ENCODE measurements at places on chromosomes 3 and 15.
A peak's percentile ranks its signal among the peaks of the same experiment; 100 is the strongest.

DNA sequence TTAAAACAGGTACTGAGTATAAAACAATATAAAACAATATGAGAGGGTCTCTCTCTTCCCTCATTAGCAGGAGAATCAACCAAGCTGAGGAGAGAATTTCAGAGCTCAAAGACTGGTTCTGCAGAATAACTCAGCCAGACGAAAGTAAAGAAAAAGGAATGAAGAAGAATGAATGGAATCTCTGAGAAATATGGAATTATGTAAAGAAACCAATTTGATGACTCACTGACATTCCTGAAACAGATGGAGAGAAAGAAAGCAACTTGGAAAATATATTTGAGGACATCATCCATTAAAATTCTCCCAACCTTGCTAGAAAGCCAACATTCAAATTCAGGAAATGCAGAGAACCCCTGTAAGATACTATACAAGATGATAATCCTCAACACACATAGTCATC lies 630.9 kb downstream of the PYDC2 start:
- DNase-seq = no peak

GRCh38 chr3:99825004-99825640 lies 7.5 kb downstream of the CMSS1 start:
- DNase-seq = no peak

DNA sequence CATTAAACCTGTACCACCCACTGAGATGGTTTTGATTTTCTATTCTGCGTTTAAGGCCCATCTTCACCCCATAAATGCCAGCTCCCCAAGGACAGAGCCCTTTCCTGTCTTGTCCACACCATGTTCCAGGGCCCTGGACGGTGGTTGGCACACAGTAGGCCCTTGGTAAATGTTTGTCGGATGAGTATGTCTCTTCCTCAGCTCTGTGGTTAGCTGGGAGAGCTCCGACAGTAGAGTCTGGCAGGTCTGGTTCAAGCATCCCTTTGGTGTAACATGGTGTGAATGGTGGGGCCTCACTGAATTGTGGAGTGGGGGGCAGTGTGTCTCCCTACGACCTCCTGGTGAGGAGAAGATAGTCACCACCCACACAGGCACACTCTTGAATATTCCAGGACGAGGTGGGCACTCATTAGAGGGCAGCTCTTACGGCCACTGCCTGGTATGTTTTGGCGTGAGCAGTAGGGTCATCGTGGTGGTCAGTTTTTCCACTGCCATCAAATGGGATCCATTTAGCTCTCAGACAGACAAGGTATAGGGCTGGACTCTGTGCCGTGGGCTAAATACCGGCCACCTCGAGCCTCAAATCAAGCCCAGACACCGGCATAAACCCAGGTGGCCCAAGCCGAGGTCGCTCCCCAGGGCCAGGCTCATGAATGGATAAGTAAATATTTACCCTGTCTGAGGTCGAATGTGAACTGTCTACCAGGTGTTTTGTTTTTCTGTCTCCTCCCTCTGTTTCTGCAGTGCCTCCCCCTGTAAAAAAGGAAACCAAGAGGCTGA lies 61.3 kb downstream of the SMAD3 start:
- no peak for DNase-seq

DNA sequence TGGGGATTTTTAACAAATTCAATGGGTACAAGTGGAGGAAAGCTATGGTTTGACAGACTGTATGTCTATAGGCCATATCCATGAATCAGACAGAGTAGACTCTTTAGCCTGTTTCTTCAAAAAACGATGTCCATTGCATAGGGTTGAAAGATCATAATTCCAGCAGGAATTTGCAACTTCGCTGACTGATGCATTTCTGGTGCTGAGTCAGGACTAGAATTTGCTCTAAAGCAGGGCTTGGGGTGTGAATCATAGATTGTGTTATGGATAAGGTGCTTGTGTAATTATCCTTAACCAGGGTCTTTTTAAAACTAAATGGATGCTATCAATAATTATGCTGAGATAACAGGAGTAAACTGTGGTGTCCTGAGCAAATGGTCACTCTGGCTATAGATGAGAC lies 200.4 kb upstream of the TBC1D5 start:
- DNase-seq = no peak

DNA sequence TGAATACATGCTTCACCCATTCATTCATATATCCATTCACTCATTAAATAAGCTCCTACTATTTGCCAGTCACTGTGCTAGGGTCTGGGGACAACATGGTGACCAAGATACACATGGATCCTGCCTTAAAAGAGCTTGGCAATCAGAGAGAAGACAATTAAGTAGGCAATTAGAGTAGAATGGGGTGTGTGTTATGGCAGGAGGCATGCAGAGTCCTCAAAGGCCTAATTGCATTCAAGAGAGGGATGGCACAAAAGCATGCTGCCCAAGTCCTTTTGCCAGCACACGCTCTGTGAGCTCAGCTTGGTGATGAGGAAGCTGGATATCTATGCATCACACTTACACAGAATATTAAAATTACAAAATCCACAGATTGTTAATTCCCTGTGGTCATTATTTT lies 2.8 kb upstream of the PRICKLE2 start:
- no peak for DNase-seq

- DNase-seq = no peak
Observed at GRCh38 chr15:65421360-65422215, 1.2 kb downstream of the IGDCC4 start.

DNA sequence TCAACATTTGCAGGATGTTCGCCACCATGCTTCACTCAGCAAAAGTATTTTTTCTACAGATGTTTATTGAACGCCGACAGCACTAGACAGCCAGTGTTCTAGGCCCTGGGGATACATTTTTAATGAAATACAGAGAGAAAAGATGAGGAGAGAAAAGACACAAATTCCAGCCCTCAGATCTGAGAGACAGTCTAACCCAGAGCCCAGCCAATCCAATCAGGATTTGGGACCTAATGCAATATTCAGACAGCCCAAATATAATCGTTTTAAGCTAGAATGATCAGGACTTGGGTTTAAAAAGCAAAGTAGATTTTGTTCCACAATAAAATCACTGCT lies 174.8 kb downstream of the SLCO3A1 start:
- no peak for DNase-seq

DNA sequence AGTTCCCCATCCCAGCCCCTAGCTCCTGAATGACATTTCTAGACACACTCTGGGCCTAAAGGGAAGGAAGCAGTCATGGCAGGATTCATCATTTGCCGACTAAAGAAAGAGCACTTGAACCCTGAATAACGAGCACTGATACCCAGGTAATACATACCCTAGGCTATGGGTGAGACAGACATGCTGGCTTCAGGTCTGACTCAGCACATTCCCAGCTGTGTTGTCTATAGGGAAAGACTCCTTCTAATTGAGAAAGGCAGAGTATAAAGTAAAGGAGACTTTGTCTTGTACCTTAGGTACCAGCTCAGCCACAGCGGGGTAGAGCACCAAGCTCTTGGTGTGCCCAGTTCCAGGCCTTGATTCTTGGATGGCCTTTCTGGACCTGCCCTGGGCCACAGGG lies 870.5 kb downstream of the PDCD6IP start:
- DNase-seq = no peak

GRCh38 chr15:33956397-33956796 lies 11.9 kb upstream of the CHRM5 start:
- DNase-seq = no peak

GRCh38 chr15:96066852-96067495 lies 263.5 kb upstream of the NR2F2 start:
- DNase-seq = no peak

DNA sequence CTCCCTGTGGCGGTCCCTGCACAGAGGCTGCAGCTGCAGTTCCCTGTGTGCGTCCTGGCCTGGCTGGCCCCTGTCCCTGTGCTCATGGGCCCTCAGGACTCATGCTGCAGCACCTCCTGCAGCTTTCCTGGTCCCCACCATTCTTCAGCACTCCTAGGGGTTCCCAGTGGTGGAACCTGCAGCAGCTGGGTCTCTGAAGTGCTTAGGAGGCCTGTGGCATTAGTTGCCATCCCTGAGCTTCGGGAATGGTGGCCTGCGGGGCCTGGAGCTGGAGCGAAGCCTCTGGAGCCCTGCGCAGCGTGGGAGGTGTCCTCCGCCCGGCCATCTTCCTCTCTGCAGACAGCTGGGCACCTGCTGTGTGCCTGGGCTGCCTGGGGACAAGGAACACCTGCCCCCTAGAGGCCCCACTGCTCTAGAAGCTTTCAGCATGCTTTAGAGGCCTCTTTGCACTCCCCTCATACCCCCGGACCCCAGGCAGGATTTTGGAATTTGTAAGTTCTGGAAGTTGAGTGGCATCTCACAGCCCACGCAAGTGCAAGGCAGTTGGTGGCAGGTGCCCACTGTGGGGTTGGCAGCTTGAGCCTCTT lies 13.1 kb downstream of the PLXNA1 start:
- DNase-seq = no peak

DNA sequence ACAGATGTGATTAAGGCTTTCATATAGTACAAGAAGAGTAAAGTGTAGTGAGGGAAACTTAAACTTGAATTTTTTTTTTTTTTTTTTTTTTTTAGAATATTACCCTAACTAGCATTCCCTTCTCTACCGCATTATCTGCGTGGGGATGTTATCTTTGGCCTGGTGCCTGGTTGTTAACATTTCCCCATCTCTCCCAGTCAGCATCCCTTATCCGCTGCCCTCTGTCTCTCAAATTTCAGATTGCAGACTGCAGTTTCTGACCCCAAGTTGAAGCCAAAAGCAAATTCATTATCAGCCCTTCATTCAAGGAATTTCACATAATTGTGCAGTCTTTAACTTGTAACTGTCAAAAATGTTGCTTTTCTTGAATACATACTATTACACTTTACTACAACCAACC lies 353.0 kb downstream of the PLOD2 start:
- DNase-seq = no peak

DNA sequence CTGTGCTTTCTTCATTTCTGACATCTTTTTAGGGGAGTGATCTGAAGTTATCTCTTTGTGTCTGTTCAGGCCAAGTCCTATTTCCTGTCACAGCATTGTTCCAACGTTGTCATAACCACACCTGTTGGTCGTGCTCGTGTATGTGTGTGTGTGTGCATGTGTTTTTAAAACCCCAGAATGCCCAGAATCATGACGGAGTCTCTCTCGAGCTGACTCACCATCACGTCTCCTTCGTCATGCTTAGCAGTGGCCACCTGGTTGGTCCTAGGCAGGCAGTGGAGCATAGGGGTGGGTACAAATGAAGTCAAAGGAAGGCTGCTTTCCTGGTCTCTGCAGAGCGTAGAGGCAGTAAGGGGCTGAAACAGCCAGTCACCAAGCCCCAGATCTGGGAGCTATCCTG lies 126.8 kb upstream of the ABHD17C start:
- no peak for DNase-seq

- DNase-seq = peak; percentile 44
Observed at GRCh38 chr15:40333922-40334492, 6.7 kb downstream of the CCDC9B start.

GRCh38 chr3:101667844-101668243 lies 9.1 kb downstream of the ZBTB11 start:
- no peak for DNase-seq

DNA sequence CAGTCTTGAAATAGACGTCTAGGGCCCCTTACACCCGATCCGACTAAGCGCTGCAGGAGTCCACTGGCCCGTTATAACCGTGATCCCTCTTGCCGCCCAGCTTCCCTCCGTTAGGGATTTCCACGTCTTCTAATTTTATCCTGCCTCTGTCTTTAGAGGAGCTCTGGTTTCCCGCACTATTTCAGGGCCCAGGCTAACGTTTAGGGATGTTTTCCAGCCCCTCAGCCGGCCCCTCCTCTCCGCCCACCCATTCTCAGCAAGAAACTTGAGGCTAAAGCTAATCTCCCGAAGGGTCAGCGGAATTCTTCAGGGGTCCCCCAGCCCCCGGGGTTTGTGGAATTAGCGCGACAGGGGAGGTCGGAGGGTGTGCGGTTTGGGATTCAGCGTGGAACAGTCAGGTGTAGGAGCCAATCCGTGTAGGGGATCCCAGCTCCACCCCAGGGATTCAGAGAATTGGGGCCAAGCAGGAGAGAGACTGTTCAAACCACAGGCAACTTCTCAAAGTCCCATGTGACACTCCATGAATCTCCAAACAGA lies 1.6 kb downstream of the PTX3 start:
- no peak for DNase-seq

DNA sequence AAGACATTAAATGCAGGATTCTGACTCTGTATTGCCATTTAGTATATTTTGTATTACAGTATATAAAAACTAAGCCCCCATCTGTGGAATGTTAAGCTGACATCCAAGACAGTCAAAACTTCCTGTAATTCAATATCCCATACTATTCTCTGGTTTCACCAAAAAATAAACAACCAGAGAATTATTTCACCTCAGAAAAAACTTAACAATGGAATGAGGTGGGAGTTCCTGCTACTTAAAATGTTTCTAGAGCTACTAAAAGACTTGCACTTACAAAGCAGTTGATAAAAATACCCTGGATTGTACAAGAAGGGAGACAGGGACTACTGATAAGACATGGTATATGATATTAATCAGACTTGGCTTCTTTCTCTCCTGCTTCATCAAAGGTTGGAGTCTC lies 8.3 kb downstream of the ARL13B start:
- DNase-seq = no peak

GRCh38 chr3:184077881-184078280 lies 19.0 kb upstream of the HTR3E start:
- no peak for DNase-seq

DNA sequence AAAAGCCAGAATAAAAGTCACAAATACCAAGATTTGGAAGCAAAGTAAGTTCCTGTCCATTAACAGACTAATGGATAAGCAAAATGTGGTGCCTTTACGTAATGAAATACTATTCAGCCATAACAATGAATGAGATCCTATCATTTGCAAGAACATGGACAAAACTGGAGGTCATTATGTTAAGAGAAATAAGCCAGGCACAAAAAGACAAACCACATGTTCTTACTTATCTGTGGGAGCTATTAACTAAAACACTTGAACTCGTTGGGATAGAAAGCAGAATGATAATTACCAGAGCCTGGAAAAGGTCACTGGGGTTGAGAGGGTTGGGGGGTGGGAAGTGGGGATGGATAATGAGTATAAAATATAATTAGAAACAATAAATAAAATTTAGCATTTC lies 1015.9 kb downstream of the OTOL1 start:
- no peak for DNase-seq

- no peak for DNase-seq
Observed at GRCh38 chr3:155230382-155230781, 63.1 kb downstream of the STRIT1 start.

- DNase-seq = no peak
Observed at GRCh38 chr3:110685630-110686029, 386.0 kb upstream of the NECTIN3 start.

GRCh38 chr15:43920254-43920600 lies 93.4 kb downstream of the WDR76 start:
- no peak for DNase-seq

- DNase-seq = no peak
Observed at GRCh38 chr15:40731034-40731433, 24.0 kb downstream of the RMDN3 start.

DNA sequence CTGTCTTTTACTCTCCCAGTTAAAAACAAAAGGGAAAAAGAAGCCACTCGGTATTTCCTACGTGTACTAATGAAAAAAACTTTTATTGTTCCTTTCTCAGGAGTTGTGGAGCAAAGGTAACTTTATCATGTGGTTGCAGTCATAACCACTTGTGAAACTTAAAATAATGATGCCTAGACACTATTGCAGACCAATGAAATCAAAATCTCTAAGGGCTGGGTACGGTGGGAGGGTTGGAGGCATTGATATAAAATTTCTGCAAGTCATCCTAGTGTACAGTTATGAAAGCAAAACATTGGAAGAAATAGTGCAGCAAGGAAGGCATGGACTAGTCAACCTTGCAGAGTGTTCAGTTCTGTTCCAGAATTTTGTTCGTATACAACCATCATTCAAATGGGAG lies 808.8 kb downstream of the TUSC7 start:
- no peak for DNase-seq

- DNase-seq = no peak
Observed at GRCh38 chr3:79820089-79820488, 52.3 kb upstream of the ROBO1 start.

GRCh38 chr3:49343163-49343562 lies 3.3 kb upstream of the USP4 start:
- no peak for DNase-seq
